ENCODE measurements at places on chromosomes 7 and 10. TPM values are rescaled to one million over a fixed set of nuclear protein-coding genes. Genes with fewer than 3 reads are reported as not detected.

Gene CADPS2
- total RNA-seq = not detected

Gene NCF1
- total RNA-seq = 2.2 TPM

Gene TRPV6
- total RNA-seq = not detected

Gene CALML5
- total RNA-seq = not detected

Gene SLC39A12
- not detected for total RNA-seq

Gene NFE2L3
- 26.4 TPM for total RNA-seq

Gene TMEM273
- 41.0 TPM for total RNA-seq

Gene SPOCK2
- 217 TPM for total RNA-seq

Gene LIPM
- not detected for total RNA-seq

Gene CDNF
- 0.48 TPM for total RNA-seq

Gene SEC61G
- total RNA-seq = 159 TPM

Gene CCDC201
- total RNA-seq = not detected

Gene SEMA3C
- not detected for total RNA-seq

Gene RGR
- not detected for total RNA-seq

Gene GJD4
- total RNA-seq = not detected

Gene AEBP1
- 19.0 TPM for total RNA-seq

Gene CPA1
- total RNA-seq = not detected

Gene GTF2I
- total RNA-seq = 167 TPM

Gene HOXA3
- total RNA-seq = not detected

Gene CHAT
- not detected for total RNA-seq

Gene PRLHR
- not detected for total RNA-seq
